ENCODE measurements at places on chromosomes 7 and 10. TPM values are rescaled to one million over a fixed set of nuclear protein-coding genes. Genes with fewer than 3 reads are reported as not detected.

GRCh38 chr7:131188367-131189339 is 139.0 kb upstream of the MKLN1 start:
- no peak for DNase-seq
- H3K4me3 ChIP-seq = no peak overlapping the region
- H3K4me1 ChIP-seq = no peaks in the 10 kb centered on the region

- no peak overlapping the region for H3K4me3 ChIP-seq
- no peaks in the 10 kb centered on the region for H3K4me1 ChIP-seq
- no peaks in the 10 kb centered on the region for H3K27me3 ChIP-seq
- no peak overlapping the region for H3K27ac ChIP-seq
- no peak for DNase-seq
Observed at GRCh38 chr7:77975672-77976480, 177.3 kb downstream of the PHTF2 start.

The LAMB1 gene
- total RNA-seq = 158 TPM

GRCh38 chr7:10022957-10023356 is 950.7 kb upstream of the PHF14 start:
- DNase-seq = no peak
- no peaks in the 10 kb centered on the region for H3K4me1 ChIP-seq
- no peak overlapping the region for H3K4me3 ChIP-seq
- H3K27me3 ChIP-seq = no peaks in the 10 kb centered on the region
- no peak overlapping the region for H3K27ac ChIP-seq

GRCh38 chr10:53808677-53809372 is 992.2 kb downstream of the PCDH15 start:
- no peak overlapping the region for H3K27ac ChIP-seq
- no peak for DNase-seq
- H3K27me3 ChIP-seq = no peaks in the 10 kb centered on the region
- H3K4me3 ChIP-seq = no peak overlapping the region
- no peaks in the 10 kb centered on the region for H3K36me3 ChIP-seq

The DNAH11 gene
- 7.5 TPM for total RNA-seq

DNA sequence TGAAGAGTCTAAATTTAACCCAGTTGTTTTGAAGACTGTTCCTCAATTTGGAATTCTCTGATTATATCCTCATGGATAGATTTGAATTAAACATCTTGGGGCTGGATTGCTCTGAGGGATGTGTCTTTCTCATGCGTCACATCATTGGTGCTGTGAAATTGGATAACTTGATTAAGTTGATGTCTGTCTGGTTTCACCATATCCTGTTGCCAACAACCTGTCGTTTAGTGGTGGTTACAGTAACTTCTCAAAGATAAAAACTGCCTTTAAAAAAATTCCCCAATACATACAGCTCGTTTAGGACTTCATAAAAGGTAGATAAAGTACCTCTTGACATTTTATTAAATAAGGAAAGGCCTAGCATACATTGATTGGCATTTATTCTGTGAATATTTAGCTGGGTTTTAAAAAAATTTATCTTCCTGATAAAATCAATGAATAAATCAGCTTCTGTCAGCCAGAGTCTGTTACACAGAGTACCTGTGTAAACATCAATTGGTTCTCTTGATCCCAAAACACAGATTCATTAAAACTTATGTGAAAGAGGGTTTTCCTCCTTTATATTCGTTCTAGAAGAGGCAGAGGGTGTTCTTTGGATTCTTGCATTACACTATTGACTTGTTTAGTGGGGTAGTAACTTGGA is 10.5 kb downstream of the CRCP start:
- H3K4me3 ChIP-seq = no peak overlapping the region
- no peak for DNase-seq
- no peaks in the 10 kb centered on the region for H3K4me1 ChIP-seq

- no peaks in the 10 kb centered on the region for H3K36me3 ChIP-seq
- H3K4me3 ChIP-seq = no peak overlapping the region
- no peak overlapping the region for H3K27ac ChIP-seq
Observed at GRCh38 chr7:42090806-42091205, 146.2 kb downstream of the GLI3 start.

The EIF3B gene
- total RNA-seq = 102 TPM

- H3K36me3 ChIP-seq = no peaks in the 10 kb centered on the region
- no peaks in the 10 kb centered on the region for H3K4me1 ChIP-seq
- H3K4me3 ChIP-seq = no peak overlapping the region
- H3K27ac ChIP-seq = no peak overlapping the region
- DNase-seq = no peak
Observed at GRCh38 chr7:147859486-147859885, 731.1 kb upstream of the C7orf33 start.

Data from spinal cord (tissue), 10 donors.